ENCODE measurements at places on chromosomes 1 and 21. TPM values are rescaled to one million over a fixed set of nuclear protein-coding genes. Genes with fewer than 3 reads are reported as not detected.

DNA sequence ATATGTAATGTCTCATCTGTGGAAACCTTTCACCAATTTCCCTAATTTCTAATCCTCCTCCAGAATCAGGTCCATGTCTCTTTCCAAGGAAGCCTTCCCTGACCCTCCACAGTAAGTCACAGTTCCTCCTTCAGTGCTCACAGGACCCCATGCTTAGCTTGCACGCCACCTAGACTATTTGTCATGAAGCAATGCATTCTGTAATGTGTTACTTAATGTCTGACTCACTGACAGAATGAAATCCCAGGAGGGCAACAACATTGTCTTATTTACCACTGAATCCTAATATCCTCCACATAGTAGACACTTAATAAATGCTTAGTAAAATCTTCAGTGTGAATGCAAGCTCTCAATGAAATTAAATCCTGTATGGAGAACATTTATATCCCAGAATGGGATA lies 245.9 kb upstream of the PLD5 start:
- no peak for DNase-seq

DNA sequence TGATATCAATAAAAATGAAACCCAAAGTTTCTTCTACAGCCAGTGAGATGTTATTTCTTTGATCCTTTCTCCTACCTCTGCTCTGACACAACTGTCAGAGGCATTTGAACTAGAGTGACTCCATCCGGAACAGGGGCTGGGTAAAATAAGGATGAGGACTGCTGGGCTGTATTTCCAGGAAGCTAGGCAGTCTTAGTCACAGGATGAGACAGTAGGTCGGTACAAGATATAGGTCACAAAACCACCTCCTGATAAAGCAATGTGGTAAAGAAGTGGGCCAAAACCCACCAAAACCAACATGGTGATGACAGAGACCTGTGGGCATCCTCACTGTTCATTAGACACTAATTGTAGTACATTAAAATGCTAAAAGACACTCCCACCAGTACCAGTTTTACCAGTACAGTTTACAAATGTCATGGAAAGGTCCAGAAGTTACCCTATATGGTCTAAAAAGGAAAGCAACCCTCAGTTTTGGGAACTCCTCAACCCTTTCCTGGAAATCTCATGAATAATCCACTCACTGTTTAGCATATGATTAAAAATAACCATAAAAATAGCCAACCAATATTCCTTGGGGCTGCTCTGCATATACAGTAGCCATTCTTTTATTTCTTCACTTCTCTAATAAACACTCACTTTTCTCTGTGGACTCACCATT lies 96.7 kb downstream of the GABPA start:
- DNase-seq, result no peak

DNA sequence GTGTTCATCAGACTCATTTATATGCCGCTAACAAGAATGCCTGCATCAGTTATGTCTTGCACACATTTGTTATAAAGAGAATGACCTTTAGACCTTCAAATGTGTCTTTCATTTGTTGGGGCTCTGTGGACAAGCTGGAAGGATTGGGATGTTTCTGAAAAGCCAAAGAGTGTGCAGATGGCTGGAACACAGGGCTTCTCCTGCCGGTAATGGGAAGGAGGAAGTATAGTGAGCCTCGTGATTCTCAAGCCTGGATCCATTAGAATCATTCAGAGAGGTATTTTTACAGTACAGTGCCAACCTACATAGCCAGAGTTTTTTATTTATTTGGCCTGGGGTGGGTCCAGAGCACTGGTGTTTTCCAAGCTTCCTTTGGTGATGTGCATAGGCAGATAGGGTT lies 40.6 kb upstream of the ATP1A1 start:
- no peak for DNase-seq

- DNase-seq, result no peak
These were observed 7.2 kb upstream of the CCN1 start for GRCh38 chr1:85573322-85573721.

DNA sequence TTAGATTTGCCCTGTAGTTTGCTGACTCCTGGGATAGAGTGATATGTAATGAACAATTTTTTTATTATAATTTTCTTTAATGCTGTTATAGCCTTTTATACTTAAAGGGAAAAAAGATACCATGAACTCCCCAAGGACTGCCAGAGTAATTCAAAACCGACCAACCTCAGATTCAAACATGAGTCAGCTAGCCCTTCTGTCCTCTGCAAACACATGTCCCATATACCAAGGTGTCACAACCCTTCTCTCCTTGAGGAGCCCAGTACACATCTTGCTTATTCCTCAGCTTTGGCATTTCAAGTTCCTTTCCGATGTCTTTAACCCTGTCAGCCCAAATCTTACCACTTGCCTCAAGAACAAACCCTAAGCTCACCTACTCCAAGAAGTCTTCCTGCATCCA lies 184.9 kb downstream of the KCNH1 start:
- DNase-seq, result no peak

GRCh38 chr1:214933375-214933774 lies 149.2 kb upstream of the KCNK2 start:
- no peak for DNase-seq

- DNase-seq, result no peak
These were observed 56.4 kb upstream of the RGS7 start for GRCh38 chr1:241413386-241413785.

DNA sequence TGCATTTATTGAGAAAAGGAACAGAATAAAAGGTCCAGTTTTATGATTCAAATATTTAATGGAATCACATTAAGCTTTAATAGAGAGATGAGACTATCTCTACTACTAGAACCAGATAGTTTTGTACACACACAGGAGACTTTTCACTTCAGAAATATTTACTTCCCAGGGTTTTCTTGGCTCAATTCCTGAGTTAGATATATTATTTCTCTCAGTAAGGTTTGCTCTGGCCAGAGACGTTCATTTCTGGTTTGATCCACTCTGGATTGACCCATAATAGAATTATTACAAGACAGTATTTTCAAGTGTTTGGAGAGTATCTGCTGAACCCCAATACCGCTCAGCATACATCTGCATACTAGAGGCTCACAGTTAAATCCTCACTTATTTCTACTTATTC lies 1.3 kb upstream of the RCOR3 start:
- DNase-seq, result no peak

DNA sequence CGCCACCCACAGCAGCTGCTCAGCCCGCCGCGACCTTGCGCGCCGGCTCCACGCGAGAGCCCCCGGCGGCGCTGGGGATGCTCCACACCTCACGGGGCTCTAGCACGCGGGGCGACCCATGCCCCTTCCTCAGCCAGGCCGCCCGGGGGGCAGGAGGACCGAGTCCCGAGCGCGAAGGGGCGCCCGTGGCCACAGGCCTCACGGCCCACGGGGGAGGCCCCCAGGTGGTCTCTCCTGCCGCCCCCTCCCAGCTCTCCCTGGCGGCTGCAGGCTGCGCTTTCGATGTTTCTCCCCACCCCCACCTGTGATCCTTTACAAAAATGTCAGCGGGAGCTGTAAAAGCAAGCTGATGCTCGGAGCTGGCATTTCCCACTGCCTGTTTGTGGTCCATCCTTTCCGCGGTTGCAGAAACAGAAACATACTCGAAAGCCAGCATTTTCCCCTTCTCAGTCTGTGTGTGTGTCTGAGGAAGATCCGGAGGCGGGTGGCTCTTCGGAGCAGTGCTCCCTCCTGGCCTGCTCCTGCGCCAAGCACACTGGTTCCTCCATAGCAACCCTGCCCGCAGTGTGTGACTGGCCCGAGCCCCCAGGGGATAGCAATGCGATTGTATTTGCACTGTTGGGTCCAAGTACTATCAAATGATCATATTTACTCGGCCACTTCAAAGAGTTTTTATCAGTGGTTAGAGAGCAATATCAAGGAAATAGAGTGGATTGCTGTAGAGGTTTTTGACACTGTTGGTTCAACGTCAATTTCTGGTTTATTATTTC lies 2.1 kb downstream of the KIF26B start:
- DNase-seq, result no peak

DNA sequence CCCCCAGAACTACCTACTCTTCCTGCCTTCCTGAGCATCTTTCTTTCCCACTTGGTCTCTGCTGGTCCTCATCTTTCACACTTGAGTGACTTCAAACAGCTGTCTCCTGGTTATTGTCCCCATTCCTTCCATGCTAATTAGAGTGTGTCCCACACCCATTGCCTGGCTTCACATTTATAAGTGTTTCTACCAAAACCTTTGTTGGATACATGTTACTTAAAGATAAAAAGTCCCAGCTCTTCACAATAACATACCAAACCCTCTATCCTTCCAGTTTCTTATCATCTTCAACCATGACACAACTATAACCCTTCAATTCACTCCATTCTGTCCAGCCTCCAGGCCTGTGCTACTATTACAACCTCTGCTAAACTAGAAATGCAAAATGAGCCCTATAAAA lies 41.0 kb downstream of the VCAM1 start:
- no peak for DNase-seq

The THEM5 gene
- total RNA-seq, result not detected

The ARTN gene
- total RNA-seq, result not detected

All from sigmoid colon (tissue), 7 donors.